ENCODE measurements at places on chromosomes 1 and 21. TPM values are rescaled to one million over a fixed set of nuclear protein-coding genes. Genes with fewer than 3 reads are reported as not detected.

DNA sequence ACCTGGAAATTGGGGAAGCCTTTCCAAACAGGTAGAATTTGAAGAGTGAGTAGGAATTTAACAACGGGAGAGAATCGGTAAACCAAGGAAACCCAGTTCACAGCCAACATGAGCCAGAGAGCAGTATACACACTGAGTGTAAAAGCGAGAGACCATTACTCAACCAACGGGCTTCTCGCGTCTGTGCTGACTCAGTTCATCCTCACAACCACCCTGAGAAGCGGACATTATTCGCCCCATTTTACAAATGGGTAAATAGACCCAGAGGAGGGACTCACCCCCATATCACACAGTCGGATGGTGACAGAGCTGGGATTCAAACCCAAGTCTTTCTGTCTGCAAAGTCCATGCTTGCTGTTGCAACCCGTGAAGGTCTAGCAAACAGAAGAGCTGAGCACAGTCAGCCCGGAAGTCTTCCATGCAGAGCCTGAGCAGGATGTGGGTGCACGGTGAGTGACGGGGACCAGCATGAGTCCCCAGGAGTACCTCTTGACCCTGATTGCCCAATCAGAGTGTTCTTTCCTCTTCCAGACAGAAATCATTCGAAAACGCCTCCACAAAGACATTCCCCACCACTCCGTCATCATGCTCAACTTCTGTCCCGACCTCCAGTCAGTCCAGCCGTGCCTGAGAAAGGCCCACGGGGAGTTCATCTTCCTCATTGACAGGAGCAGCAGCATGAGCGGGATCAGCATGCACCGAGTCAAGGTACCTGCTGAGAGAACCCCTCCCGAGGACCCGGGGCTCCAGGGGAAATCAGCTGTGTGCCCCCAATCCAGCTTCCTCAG, 32.3 kb downstream of the VWA5B1 start:
- H3K4me1 ChIP-seq, result peaks cover 26% of the 10 kb centered on the region
- DNase-seq, result no peak
- H3K36me3 ChIP-seq, result no peaks in the 10 kb centered on the region
- peaks cover 12% of the 10 kb centered on the region for H3K27me3 ChIP-seq
- no peak overlapping the region for H3K4me3 ChIP-seq
- no peak overlapping the region for H3K27ac ChIP-seq

VANGL2 gene
- total RNA-seq, result 106 TPM

FAM72D gene
- total RNA-seq, result 6.2 TPM

UBASH3A gene
- total RNA-seq, result not detected

- peak overlapping the region; percentile 81 for H3K27ac ChIP-seq
- H3K4me3 ChIP-seq, result peak overlapping the region; percentile 95
- H3K27me3 ChIP-seq, result no peaks in the 10 kb centered on the region
- H3K36me3 ChIP-seq, result peaks cover 15% of the 10 kb centered on the region
Observed at GRCh38 chr21:46325073-46325912, 1.3 kb downstream of the PCNT start.

HSD11B1 gene
- total RNA-seq, result not detected

- DNase-seq, result no peak
- peak overlapping the region; percentile 92 for H3K27ac ChIP-seq
- H3K4me1 ChIP-seq, result peaks cover 60% of the 10 kb centered on the region
- peaks cover 17% of the 10 kb centered on the region for H3K27me3 ChIP-seq
- H3K36me3 ChIP-seq, result no peaks in the 10 kb centered on the region
Observed at GRCh38 chr1:2135941-2136340, 58.6 kb downstream of the FAAP20 start.

AMY1C gene
- total RNA-seq, result not detected

TMCC2 gene
- 16.1 TPM for total RNA-seq

DNA sequence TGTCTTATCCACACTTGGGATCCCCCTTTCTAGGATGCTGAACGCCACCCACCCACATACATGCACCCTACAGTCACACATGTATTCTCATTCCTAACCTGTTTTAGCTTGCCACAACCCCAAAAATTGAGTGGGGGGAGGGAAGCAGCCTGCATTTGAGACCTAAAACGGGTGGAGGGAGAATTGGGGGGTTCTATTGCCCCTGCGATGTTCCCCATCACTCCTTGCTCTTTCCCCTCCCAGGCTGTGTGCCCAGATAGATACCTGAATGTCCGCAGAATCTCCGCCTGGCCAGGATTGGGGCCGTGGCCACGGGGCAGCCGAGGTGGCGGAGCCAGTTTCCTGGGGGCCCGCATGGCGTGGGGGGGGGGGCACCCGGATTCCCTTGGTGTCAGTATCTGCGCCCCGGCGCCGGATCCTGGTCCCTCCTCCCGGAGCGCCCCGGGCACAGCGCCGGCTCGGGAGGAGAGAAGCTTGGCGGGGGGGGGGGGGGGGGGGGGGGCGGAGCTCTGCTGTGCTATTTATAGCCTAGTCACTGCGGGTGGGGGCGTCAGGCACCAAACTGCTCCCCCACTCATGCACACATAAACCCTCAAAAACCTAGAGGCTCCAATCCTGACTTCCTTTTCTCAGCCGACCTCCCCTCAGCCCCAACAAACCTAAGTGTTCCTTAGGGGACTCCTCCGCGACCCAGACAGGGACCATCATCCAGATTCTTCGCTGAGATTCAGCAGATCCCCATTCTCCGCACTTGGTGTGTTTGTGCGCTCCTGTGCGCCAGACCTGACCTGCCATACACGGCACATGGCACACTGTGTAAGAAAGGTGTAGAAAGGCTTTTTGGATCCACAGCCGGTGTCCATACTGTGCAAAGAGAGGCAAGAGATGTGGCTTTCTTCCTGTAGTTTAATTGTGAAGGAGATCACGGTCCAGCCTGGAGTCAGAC, 1.9 kb downstream of the ANKRD34A start:
- H3K4me3 ChIP-seq, result peak overlapping the region; percentile 97
- H3K27ac ChIP-seq, result no peak overlapping the region
- DNase-seq, result no peak
- peaks cover 1% of the 10 kb centered on the region for H3K36me3 ChIP-seq
- H3K27me3 ChIP-seq, result peaks cover 47% of the 10 kb centered on the region
- peaks cover 57% of the 10 kb centered on the region for H3K4me1 ChIP-seq

DNA sequence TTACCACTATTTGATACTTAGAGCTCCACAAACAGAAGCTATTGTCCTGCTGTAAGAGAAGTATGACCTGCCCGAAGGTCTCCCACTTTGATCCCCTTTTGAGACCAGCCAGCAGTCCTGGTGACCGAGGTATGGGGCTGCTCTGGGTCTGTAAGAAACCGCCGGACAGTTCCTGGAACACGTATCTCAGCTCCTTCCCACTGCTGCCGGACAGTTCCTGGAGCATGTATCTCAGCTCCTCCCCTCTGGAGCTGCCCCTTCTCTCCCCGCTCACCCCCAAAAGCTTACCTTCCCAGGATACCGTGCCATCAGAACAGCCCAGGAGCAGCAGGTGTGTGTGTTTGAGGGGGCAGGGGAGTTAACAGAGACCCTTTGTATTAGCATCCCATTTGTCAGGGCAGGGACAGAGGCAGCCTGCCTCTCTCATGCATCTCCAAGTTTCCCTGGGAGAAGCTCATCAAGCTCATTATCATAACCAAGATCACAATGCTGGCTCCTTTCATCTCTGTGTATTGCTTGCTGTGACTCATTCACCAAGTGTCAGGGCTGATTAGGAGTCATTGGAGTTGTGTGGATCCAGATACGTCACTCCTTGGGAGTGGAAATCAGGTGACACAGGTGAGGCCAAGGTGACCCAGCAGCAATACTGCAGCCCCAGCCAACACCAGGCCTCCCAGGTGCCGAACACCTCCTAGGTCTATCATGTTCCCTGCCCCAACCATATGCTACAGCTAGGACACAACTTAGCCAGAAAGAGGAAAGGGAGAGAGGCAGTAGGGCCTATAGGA, 25.3 kb downstream of the OPTC start:
- H3K27me3 ChIP-seq, result no peaks in the 10 kb centered on the region
- no peak overlapping the region for H3K27ac ChIP-seq
- H3K36me3 ChIP-seq, result no peaks in the 10 kb centered on the region
- H3K4me3 ChIP-seq, result no peak overlapping the region
- no peak for DNase-seq

Measured in neural crest cell (in vitro differentiated cells).